Hematopoietic multipotent progenitor cell (in vitro differentiated cells): ENCODE measurements at places on chromosomes 12 and 14.

GRCh38 chr12:90938451-90938850 lies 16.5 kb downstream of the CCER1 start:
- no peak for DNase-seq

GRCh38 chr14:68626386-68626785 lies 166.5 kb downstream of the ZFP36L1 start:
- no peak for DNase-seq

DNA sequence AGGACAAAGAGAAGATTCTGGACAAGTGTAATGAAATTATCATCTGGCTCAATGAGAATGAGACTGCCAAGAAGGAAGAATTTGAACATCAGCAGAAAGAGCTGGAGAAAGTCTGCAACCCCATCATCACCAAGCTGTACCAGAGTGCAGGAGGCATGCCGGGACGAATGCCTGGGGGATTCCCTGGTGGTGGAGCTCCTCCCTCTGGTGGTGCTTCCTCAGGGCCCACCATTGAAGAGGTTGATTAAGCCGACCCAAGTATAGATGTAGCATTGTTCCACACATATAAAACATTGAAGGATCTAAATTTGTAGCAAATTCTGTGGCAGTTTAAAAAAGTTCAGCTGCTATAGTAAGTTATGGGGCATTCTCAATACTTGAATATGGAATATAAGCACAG lies 174.3 kb upstream of the CCND2 start:
- no peak for DNase-seq

- no peak for DNase-seq
Observed at GRCh38 chr12:92199819-92200576, 54.4 kb upstream of the BTG1 start.

- DNase-seq: no peak
Observed at GRCh38 chr12:57983146-57983857, 41.9 kb downstream of the ATP23 start.

DNA sequence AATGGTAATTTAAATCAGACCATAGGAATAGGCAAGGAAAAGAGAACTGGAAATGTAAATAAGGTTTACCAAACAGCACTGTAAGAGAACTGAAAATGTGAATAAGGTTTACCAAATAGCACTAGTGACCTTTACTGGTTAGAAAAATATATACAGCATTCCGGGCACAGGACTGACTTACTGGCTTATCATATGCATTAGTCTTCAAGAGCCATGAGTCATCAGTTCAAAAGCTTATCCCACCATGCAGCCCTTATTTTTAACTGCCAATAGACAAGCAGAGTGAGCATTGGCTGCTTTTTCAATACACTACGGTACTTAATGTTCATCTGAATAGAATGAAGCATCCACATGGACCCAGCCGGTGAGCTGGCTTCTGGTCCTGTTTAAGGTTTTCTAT lies 13.0 kb upstream of the NELL2 start:
- DNase-seq: no peak

- no peak for DNase-seq
Observed at GRCh38 chr14:83208341-83208740, 1674.7 kb upstream of the SEL1L start.

DNA sequence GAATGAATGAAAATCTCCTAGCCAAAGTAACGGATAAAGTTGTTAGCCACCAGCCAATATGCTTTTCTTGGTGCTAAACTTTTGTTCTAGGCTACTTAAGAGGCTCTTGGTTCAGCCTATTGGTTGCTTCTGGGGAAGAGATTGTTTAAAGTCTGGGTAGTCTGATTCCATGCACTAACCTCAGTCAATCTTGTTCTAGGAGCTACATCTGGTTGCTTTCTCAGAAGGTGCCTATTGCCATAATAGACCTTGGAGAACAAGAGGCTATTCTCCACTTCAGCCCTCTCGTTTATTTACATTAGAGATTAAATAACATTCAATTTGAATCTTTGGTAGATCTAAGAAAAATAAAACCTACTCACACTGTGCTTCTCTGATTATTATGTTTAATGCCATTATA lies 40.8 kb upstream of the OTOGL start:
- DNase-seq: no peak

DNA sequence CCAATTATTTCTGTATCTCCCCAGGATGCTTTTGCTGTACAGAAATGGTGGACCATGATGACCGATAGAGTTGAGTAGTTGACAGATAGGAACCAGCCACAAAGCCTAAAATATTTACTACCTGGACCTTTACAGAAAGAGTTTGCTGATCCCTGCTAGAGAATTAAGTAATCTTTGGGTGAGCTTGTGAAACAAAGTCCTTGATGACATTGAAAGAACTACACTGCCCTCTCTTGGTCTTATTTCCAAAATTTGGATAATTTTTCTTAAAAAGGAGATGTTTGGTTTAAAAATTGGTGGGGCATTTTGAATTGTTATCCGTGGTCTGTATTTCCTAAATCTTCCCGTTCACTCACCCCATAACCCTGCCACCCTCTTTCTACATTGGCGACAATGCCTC lies 13.7 kb upstream of the TCTN1 start:
- DNase-seq: peak; percentile 47

DNA sequence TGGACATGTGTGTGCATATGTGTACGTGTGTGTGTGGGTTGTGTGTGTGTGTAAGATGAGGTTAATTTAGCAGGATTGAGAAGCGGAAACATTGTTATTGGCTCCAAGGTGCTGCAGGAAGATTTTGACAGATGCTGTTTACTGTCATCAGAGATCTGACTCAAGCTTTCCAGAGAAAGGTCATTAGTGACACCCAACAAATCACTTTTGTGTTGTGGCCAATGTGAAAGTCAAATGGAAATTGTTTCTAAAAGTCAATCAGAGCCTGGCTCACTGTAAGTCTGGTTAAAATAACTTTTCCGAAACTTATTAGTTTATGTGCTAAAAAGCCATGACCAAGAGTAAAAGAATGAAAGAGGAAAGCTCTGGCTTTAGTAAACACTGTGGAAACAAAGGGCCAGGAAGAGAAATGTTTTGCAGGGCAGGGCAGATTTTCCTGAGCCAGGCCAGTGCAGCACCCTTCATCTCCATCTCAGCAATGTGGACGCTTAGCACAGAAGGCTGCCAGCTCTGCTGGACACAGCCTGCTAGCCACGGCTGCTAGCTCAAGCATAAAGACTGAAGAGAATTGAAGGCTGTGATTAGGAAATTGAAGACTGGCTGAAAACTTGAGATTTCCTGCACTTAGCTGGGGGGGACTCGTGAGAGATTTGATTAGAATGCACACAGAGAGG lies 235.8 kb downstream of the NEDD1 start:
- no peak for DNase-seq
